ENCODE measurements at places on chromosomes 5 and 9.

GRCh38 chr9:120882935-120883607 lies 6.1 kb upstream of the PHF19 start:
- no peak for DNase-seq

- peak; percentile 32 for DNase-seq
Measured at GRCh38 chr5:101942321-101942882, 353.7 kb downstream of the SLCO4C1 start.

DNA sequence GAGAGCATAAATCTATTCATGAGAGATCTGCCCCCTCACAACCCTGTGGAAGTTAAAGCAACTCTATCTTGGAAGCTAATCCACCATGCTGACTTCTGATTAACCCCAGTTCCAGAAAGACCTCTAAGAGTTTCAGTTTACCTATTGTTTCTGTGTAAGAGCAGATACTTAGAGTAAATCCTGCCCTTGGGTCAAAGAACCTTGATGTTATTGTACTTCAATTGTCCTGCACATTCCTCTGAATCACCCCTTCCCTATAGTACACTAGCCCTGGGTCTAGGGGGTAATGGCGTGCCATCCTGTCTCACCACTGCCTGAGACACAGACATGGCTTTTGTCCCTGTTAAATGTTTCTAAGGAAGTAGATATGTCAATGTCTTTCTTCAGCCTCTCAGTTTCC lies 138.6 kb downstream of the CAAP1 start:
- DNase-seq, result no peak

DNA sequence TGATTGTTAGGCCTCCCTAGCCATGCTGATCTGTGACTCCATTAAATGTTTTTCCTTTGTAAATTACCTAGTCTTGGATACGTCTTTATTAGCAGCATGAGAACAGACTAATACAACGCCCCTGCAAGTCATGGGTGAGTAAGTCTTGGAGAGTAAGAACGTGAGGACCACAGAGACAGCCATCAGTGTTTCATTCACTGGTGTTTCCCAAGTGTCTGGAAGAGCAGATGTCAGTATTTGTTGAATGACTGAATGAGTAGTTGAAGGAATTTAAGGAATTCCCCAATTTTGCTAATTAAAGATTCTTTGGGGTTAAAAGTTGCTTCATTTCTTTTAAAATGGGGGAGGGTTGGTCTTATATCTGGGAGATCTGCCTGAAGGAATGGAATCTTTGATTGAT lies 178.8 kb downstream of the TRIO start:
- DNase-seq, result no peak

DNA sequence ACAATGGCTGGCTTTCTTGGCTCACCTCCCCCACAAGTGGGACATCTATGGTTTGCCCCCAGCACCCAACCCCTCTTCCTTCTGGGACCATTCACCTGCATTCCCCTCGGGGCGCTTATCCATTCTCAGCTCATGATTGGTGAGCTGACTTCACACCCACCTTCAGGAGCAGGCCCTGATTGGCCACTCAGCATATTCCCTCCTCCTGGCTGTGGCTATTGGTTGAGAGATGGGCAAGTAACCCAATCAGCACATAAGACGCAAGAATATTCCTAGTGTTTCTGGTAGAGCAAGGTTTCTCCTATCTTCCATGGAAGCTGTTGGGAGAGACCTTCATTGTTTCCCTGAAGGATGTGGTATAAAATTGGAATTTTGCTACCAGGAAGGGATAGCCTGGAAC lies 22.7 kb upstream of the UNC5A start:
- no peak for DNase-seq
